ENCODE measurements at places on chromosomes 6 and 20.

DNA sequence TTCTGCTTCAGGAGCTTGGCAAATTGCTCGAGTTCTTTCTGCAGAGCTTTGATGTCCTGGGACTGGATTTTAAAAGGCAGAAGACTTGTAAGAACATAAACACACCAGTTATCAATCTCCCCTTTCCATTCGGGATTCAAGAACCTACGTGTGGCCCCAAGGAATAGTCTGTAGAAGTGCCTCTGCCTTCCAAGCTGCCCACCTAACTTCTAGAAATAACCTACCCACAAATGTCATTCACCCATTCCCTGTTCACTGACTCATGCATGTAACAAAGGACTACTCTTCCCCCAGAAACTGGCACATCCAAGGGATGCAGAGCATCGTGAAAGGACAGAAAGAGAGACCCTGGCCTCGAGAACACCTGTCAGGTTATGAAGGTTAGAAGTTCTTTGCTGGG is 4.5 kb downstream of the POU5F1 start:
- no peak for DNase-seq

- DNase-seq: no peak
Measured at GRCh38 chr6:28789553-28790083, 134.2 kb downstream of the TRIM27 start.

DNA sequence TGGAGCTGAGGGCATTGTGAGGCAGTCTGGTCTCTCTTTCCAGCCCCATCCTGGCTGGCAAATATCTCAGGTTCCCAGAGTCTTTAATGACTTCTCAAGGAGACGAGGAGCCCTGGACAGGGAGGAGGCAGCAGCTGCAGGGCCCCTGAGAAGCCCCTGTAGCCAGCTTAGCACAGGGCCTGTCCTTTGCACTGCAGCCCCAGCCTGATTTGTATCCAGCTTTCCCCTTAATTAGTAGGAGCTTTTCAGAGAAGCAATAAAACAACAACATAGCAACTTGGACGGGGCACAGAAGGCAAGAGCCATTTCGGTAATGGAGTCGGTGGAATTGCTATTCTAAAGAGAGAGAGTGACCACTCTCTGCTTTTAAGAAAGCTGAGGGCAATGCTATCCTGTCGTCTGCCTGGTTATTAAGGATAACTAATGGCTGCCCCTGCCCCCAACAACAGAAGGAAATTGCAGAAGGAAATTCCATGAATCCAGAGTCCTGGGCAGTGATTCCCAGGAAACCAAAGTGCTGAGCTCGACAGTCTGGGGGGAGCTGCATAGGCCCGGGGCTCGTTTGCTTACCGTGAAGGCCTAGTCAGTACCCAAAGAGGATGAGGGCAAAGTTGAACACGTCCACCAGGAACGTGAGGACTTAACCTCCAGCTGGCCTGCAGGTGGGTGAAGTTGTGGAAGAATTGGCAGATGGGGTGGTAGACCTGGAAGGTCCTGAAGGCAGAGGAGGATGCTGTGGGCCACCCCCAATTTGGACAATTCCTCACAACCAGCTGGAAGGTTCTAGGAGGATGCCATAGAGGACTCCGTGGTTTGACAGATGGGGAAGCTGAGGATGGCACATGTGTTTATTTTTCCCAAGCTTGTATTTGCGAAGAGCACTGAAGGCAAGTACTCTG is 50.3 kb downstream of the NPEPL1 start:
- DNase-seq: no peak

GRCh38 chr6:118565311-118565960 is 17.3 kb downstream of the PLN start:
- DNase-seq: no peak

GRCh38 chr20:20500312-20500711 is 132.4 kb downstream of the INSM1 start:
- no peak for DNase-seq

- no peak for DNase-seq
Measured at GRCh38 chr20:44089987-44090674, 96.9 kb downstream of the JPH2 start.

- DNase-seq: no peak
Measured at GRCh38 chr6:73515204-73515655, 5.6 kb downstream of the EEF1A1 start.
